ENCODE measurements at places on chromosomes 7 and 10.

GRCh38 chr10:52313256-52313932, 687 bp upstream of the DKK1 start:
- no peak for DNase-seq

DNA sequence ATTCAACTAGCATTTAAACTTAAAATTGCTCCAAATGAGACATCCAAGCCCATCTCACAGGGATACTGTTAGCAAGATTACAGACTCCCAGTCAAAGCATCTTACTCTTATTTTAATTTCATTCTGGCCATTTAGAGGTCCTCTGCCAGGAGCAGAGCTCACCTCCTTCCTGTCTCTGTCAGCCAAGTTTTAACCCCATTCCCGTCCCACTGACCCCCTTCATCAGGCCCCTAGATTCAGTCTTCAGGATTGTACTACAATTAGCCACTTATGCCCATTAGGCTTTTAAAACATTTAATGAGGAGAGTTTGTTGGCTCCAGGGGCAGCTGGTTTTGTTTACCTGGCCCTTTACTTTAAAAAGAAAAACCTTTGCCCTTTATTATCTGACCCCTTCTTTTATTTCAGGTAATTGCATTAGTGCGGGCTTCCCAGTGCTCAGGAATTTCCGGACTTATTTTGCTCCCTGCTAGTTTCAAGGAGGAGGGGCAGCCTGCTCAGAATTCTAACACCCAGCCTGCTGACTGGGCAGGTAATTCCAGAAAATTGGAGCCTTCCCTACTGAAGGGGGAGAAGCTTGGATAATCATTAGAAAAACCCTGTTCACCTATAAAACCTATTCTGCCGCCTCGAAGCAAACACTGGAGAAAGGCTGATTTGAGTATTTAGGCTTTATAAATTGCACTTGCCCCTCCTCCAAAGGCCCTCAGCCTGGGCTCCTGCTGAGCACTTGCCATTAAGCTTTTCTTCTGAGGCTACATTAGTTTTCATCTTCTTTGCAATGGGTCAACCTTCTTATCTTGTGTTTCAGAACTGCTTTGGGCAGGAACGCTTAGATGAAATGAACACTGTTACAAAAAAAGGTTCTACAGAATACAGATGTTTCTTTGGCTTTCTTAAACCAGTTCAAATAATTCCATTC, 200.5 kb upstream of the HPS1 start:
- no peak for DNase-seq

DNA sequence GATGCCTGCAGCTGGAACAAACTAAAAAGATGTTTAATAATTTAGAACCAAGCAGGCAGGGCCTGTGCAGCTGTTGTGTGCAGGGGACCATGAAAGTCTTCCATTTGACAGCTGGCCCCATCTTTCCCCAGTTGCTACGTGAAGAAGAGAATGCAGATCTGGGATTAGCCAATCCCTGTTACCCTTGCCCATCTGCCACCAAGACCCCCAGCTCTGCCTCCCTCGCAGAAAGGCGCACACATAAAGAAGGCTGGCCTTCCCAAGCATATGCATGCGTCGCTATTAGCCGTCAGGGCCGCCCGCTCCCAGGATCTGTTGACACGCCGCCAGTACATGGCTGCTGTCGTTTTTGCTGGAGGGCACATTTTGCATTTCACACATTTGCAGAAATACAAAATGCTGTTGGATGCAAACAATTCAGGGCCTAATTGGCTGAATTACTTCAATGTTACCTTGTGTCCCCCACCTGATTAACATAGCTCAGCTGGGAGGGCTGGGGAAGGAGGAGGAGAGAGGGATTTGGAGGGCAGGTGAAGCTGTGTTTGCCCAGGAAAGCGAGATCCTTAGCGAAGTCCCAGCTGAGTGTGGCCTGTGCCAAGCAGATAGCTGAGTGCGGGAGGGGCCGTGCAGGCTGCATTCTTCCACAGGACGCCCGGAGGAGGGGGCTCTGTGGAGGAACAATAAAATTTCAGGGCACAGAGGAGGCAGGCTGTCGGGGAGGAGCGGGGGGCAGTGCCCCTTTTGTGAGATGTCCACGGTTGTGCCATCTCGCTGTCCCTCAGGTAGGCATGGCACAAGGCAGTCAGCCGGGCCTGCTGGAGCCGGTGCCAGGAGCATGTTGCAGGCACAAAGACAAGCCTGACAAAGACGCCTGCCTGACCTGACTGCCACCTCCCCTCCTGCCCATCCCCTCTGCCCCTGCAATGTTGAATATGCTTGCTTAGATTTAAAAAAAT, 443.0 kb upstream of the MKI67 start:
- DNase-seq: no peak

DNA sequence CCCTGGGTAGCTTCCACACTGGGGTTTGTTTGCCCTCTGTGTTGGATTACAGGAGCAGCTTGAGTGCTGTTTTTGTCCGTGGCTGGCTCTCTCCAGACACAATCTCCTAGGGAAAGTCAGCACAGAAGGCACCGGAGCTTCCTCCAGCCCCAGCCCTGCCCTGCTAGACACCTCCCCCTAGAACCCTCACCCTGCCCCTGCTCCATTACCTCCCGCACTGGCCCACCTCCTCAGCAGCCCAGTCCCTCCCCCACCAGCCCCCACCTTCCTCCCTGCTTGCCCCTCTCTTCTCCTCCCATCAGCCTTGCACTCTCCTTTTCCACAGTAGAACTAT, 130.5 kb downstream of the ADCY1 start:
- DNase-seq: no peak

DNA sequence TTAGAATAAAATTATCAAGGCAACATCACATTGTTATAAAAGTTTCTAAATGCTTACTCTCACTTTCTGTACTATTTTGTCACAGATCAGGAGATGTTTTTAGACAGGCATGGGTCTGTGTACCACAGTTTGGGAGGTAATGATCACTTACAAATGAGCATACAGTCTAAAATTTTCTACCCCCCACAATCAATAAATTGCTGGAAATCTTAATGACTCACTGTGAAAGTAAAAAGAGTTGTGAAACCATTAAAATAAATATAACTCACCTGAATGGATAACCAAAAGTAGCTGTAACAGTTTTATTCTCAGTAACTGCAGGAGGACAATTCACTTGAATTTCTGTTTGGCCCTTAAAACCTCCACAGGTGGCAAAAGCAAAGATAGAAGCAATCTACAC, 13.2 kb downstream of the SYPL1 start:
- DNase-seq: no peak

DNA sequence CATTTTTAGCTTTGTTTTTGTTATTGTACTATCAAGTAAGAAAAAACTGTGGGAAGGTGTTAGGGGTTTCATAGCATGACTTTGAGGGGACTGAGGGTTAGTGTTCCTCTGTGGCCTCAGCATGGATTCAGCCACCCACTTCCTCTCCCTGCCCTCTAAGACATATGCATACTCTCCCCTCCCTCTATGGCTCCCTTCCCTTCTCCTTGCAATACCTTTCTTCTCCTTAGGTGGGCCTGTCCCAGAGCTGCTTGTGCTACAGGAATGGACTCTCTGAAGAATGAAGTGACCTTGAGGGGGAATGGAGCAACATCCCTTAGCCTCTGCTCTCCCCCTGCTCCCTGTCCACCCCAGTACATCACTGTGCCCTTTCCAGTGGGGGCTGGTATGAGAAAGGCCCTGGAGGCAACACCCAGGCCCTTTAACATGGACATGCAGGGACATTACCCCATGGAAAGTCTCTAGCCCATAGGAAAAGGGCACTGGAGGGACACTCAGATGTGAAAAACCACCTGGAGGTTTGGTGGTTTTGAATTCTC, 22.4 kb downstream of the CDH23 start:
- DNase-seq: no peak

- no peak for DNase-seq
Measured at GRCh38 chr7:101870361-101871062, 53.1 kb downstream of the CUX1 start.
